ENCODE measurements at places on chromosomes 7 and 10.

GRCh38 chr7:50835156-50835555 is 52.5 kb upstream of the GRB10 start:
- DNase-seq, result no peak

GRCh38 chr7:144588559-144589051 is 185.1 kb upstream of the NOBOX start:
- no peak for DNase-seq

DNA sequence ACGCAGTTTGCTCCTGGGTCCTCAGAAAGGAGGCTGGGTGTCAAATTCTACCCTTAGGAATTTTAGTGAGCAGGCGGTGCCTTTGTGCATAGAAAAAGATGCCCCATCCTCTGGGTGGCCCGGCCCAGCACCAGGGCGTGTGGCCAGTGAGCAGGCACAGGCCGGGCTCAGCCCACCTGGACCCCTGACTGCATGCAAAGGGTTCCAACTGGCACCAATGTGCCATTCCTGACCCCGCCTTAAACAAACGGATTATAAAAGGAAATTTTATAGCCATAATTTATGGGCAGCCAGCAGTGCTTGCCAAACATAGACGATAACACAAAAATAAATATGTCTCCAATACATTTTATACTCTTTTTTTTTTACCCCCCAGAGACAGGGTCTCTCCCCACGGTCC is 40.1 kb upstream of the GNA12 start:
- DNase-seq, result no peak

DNA sequence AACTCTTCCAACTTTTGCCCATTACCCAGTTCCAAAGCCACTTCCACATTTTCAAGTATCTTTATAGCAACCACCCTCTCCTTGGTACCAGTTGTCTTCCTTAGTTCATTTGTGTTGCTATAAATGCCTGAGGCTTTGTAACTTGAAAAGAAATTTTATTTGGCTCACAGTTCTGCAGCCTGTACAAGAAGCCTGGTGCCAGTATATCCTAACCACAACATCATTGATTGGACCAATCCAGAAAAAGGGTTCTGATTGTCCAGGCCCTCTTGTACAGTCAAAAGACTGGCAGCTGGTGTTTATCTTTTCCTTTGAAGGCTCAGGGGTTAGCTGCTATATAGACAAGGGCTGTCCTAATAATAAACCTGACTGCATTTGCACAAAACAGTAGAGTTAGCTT is 21.1 kb upstream of the ABCC2 start:
- DNase-seq, result no peak

- no peak for DNase-seq
Observed at GRCh38 chr7:45224832-45225231, 67.2 kb downstream of the RAMP3 start.

DNA sequence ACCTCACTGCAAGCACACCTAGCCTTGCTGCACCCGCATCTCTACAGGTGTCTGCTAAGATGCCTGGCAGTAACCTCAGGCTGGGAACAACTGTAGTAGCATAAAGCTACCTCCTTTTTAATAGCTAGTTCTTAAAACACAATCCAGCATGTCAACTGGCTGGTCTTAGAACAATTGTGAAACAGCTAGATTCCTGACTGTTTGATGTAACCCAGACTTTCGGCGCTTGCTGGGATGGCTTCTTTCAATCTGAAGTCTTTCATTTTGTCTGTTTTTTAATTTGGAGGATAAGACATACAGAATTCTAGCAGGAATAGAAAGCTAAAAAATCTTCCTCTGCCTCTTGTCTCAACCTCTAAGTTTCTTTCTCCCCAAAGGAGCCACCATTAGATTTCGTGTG is 59.8 kb downstream of the GSDME start:
- no peak for DNase-seq

All from activated CD8-positive, alpha-beta memory T cell treated with anti-CD3 and anti-CD28 coated beads, Interleukin-2, amount 50 U/mL, for 48 hours (primary cell).